Activated T-cell treated with anti-CD3 and anti-CD28 coated beads, Interleukin-2, amount 50 U/mL, for 72 hours (primary cell): ENCODE measurements at places on chromosomes 7 and 10. TPM values are rescaled to one million over a fixed set of nuclear protein-coding genes. Genes with fewer than 3 reads are reported as not detected.

GRCh38 chr7:117872561-117873309, 506 bp downstream of the CTTNBP2 start:
- DNase-seq = no peak

Gene TSPAN15
- 1.8 TPM for total RNA-seq

DNA sequence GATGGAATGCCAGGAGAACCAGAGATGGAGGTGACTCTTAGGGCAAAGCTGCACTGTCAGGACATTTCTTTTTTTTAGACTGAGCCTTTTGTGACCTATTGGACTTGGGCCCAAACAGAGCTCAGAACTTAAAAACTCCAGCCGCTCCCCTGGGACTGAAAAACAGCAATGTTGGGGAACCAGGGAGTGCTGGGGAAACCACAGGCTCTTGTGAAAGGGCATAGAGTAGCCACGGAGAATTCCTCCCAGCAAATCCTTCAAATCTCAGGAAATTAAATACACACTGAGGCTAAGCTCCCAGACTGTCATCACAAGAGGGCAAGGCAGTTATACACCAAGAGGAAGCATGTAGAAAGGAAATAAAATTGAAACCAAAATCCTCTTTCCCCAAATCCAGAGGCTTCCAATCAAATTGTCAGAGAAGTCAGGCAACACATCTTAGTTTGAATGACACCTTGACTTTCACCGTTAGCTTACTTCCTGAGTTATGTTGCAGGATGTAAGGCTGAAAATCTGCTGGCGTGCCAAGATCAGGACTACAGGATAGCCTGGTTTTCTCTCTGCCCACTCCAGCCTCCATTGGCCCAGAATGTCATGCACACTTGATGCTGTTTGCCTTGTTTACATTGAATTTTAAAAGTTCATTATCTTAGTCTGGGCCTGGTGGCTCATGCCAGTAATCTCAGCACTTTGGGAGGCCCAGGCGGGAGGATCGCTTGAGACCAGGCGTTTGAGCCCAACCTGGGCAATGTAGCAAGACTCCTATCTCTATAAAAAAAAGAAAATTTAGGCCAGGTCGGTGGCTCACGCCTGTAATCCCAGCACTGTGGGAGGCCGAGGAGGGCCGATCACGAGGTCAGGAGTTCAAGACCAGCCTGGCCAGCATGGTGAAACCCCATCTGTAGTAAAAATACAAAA, 2.6 kb upstream of the RFC2 start:
- DNase-seq = no peak

- DNase-seq = no peak
Measured at GRCh38 chr10:73182568-73182967, 14.6 kb downstream of the FAM149B1 start.

GRCh38 chr10:30782537-30783461, 153.2 kb upstream of the LYZL2 start:
- no peak for DNase-seq

DNA sequence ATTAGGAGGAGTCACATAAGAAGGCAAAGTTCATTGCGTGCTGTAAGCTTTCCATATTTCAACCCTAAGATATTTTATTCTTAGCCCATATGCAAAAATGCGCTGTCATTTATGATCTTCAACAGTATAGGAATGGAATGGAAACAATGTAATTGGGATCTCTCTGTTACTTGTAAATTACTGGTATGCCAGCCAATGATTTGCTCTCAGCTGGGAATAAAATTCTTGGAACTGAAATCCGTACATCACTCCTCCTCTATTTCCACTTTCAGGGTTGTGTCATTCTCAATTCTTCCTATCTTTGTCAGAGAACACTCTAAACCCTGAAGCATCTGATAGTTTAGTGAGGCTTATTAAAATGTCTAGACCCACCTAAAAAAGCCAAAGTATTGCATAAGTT, 80.7 kb upstream of the STEAP4 start:
- no peak for DNase-seq

DNA sequence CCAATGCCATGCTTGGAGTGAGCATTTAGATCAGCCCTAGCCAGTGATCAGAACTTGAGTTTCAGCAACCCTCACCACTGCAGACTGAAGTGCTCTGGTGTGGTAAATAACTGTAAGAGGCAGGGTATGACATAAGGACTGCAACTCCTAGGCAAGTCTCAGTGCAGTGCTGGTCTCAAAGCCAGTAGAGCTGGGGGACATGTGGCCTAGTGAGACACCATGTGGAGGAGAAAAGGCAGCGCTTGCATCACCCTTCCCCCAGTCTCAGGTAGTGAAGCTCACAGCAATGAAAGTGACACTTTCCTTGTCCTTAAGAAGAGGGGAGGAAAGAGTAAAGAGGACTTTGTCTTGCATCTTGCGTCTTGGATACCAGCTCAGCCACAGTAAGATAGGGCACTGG, 386.8 kb upstream of the POT1 start:
- no peak for DNase-seq

Gene FAM171A1
- 4.2 TPM for total RNA-seq

DNA sequence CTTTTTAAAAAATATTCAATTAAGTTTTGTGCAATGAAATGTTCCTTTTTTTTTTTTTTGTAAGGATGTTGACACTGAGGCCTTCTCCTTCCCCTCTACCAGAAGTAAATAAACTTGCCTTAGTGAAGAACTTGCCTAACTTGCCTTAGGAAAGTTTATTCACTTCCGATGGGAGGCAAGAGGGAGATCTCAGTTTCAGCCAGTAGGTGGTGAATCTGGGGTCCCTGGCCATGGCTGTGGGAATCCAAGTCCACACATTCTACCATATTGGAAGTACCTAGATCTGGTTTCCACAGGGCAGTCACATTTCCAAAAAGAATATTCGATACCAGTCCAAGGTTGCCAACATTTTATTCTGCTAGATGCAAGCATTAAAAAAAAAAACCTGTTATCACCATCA, 270.9 kb downstream of the CCSER2 start:
- DNase-seq = no peak

- DNase-seq = no peak
Measured at GRCh38 chr7:44629829-44630522, 23.5 kb downstream of the OGDH start.

DNA sequence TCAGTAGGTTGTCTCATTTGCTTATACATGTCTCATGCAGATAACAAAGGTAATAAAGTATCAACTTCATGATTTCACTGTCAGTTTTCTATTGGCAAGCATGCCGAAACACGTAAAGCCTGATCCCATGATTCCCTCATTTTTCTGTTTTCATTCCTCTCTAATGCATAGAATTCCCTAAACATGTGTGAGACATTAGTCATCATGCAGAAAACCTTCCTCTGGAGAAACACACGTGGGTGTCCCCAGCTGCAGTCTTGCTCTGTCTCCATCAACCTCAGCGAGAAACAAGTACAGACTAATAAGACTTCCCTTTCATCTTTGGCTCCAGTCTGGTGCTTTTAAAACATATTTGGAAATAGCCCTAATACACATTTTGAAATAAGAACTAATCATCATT, 432.7 kb upstream of the VSTM2A start:
- no peak for DNase-seq

DNA sequence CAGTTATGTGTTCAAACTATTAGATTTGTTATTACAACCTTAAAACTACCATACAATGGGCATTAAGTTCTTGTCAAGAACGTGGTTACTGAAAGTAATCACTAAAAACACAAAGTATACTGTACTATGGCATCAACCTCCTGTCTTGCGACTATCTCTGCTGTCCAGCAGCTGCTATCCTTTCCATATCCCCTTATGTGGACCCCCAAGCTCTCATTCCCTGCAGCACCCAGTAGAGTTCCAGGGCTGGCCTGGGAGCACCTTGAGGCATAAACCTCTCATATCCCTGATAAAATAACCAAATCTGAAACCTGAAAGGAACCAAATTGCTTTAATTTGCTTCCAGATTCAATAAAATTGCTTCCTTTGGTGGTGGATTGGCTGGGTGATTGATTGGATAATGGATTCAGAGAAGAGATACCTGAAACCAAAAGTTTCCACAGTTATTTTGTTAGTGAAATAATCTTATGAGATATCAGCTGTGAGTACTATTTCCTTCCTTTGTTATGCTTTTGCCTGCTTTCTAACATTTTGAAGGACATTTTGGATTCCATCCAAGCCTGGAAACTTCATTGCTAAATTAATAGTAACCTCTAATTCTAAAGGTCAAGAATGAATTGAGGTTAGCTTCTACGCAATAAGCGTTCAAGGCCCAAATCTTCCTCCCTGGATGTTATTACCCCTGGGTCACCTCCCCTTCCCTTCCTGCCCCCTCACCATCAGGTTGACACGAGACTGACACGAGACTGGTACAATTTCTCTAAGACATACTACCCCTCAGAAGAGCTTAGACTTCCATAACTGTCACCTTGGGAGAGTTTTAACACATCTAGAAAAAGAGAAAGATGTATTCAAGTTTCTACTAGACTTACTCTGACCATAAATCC, 48.8 kb downstream of the RELN start:
- no peak for DNase-seq

GRCh38 chr7:80249619-80250295, 115.1 kb downstream of the GNAI1 start:
- no peak for DNase-seq

Gene FZD1
- total RNA-seq = 1.0 TPM

Gene TMEM196
- not detected for total RNA-seq

Gene EBLN1
- not detected for total RNA-seq
